ENCODE measurements at places on chromosomes 12 and 14.
A peak's percentile ranks its signal among the peaks of the same experiment; 100 is the strongest.

- DNase-seq = no peak
Measured at GRCh38 chr12:117792877-117793424, 175.8 kb downstream of the KSR2 start.

DNA sequence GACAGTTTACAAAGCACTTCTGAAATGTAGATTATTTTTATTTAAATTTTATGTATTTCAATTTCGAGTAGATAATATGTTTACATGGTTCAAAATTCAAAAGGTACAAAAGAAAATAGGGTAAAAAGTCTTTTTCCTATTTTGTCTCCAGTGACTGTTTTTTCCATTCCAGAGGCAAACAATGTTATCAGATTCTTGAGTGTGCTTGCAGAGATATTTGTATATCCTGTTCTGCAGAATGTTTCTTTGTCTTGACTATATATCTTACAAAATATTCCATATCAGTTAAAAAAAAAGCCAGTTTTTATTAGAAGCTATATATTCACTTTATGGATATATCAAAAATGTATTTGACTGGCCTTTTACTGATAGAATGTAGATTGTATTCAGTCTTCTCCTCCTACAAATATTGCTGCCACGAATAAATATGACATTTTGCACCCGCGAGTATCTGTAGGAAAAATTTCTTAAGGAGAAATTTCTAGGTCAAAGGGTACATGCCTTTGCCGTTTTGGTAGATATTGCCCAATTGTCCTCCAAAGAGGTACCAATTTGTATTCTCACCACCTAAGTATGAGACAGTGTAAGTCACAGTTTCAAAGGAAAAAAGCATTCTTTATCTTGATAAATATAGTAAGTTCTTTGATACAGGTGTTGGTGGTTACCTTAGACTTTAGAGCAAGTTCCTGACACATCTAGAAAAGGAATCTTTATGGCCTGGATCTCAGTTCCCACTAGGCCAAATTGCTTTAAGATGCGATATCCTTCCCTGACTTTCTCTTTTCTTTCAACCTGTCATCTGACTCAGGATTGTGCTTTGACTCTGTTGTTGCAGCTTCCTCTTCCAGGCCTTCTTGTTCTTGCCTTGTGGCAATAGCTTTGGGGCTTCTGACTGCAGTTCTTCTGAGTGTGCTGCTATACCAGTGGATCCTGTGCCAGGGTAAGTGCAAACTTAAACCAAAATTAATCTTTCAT, 2.3 kb downstream of the KLRG1 start:
- DNase-seq = peak; percentile 4

DNA sequence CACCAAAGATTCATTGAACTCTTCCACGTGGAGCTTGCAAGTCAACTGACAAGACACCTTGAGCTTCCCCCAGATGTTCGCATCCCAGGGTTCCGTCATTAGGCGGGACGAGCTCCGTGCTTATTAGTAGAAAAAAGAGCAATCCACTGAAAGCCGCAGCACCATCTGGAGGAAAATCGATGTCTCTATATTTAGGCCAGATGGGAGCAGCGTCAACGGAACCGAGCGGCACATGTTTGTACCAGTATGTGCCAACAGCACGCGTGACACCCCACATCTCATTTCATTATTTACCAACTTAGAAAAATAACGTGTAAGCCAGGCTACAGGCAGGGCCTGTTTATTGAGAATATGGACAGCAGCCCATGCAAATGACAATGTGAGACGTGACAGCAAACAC, 45.8 kb upstream of the TMEM132D start:
- DNase-seq = no peak

DNA sequence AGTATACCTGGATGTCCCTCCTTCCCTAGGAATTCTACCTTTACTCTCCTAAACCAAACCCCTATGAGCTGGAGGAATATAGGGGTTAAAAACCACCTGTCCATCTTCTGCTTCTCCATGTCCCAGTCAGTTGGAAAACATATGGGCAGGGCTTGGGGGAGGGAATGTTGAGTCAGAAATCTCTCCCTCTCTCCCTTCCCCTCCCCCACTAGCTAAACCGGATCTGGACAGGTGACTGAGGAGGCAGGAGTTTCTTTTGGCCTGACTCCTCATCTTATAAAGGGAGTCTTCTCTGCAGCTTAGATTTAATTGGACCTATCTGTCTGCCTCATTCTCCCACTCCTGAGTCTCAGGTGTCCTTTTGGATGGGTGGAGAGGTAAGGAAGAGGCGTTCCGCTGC, 6.1 kb downstream of the ERBB3 start:
- no peak for DNase-seq

DNA sequence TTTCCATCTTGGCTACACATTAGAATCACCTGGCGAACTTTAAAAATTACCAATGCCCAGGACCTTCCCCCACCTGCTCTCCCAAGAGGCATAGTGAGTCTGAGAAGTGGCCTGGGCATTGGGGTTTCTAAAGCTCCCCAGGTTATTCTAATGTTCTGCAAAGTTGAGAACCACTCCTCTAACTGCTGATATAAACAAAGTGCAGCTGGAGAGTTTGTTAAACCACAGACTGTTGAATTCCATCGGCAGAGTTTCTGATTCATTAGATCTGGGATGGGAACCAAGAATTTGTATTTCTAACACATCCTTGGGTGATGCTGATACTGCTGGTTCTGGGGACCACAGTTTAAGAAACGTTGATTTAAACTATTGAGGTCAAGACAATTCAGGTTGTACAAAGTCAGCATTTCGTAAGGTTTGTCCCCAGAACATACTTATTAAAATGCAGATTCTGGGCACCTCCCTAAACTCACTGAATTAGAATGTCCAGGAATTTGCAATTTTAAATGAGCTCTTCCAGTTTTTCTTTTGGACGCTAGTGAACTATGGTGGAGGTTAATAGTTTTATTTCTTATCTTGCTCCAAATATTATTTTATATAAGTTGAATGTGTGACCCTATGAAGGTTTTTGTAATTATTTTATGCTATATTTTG, 309.1 kb downstream of the NRXN3 start:
- no peak for DNase-seq

DNA sequence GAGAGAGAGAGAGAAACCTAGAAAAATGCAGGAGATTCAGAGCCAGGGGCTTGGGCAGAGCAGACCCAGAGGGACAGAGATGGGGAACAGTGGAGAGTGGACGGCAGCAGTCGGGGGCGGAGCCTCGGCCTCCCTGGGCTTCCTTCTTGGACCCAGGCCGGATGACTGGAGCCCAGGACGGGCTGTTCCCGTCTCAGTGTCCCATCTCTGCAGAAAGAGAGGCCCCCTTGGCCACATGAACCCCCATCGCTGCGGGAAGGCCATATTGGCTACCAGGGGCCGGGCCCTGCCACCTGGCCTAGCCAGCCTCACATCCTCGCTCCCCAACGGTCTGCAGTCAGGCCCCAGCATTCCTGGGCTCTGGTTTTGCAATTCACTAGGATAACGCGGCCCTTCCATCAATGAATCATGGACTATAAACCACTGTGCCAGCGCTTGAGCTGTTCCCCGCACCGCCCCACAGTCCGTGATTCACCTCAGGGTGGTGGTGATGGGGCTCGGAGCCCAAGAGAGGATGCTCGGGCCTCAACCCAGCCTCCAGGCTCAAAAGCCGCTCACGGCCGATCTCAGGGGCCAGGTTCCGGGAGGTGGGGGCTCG, 116.5 kb downstream of the RFLNA start:
- no peak for DNase-seq

GRCh38 chr14:69708049-69708448, 58.9 kb upstream of the SRSF5 start:
- DNase-seq = no peak
